Gastroesophageal sphincter (tissue), 4 donors: ENCODE measurements at places on chromosomes 6 and 20. TPM values are rescaled to one million over a fixed set of nuclear protein-coding genes. Genes with fewer than 3 reads are reported as not detected.

The RSPH4A gene
- not detected for total RNA-seq

DNA sequence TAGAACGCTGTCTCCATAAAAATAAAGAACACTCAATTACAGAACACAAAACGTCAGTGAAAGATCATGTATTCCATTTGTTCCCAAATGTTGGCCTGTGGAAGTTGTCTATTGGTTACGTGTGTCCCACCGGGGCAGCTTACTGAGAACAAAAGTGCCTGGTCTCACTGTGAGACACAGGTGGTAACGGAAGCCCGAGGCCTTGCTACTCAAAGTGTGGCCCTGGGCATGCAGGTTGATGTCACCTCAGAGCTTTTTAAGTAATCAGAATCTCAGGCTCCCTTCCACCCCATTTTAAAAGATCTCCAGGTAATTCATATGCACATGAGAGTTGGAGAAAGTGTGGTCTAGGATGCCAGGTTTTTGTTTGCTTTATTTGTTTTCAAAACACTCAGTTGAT lies 422.5 kb upstream of the OPRM1 start:
- ATAC-seq, result no peak

DNA sequence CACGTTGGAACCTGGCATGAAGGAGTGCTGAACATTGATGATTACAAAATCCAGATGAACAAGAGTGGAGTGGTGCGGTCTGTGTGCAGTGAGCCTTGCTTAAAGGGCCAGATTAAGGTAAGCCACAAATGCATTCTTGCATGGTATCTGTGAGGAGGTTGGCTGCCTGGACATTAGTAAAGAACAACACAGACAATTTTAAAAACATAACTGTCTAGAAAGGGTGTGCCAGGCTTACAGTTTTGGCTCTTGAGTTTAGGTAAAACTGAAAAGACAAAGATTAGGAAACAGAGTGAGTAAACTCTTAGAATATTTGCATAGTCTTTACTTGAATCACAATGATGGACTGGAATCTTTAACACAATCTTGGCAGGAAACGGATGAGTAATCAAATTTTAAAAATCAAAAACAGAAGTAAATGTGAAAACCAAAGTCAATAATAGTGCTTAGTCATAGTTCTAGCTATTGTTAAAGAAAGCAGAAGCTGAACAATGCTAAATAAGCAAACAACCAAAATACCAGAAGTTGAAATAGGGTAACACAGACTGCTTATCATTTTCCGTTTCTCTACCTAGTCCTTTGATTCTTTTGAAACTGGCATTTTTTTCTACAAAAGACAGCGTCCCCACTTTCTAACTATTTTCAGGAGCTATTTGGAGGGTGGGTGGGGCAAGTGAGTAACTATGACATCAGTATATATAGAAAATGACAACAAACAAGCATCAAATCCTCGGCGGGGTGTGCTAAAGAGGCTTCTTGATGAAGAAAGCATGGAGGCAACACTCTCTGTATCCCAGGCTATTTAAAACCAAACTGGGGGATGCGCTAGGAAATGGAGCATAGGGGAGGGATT lies 185.8 kb upstream of the RAB32 start:
- no peak for ATAC-seq

DNA sequence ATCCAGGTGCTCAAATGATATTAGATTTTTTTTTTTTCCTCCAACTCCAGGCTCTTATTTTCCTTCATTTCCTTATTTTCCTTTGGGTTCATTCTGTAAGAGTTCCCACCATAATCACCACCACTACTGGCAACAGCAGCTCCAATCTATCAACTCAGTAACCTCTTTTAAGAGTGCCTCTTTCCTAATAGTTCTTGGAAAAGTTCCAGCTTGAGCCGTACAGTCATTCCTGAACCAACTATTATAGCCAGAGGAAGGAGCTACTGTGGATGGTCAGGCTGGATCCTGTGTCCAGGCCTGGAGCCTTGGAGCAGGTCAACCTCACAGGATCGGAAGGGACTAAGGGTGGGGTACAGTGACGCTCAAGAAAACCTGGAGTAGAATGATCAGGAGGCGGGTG lies 4.2 kb upstream of the ANGPT4 start:
- no peak for ATAC-seq

- ATAC-seq, result no peak
These were observed 209.8 kb downstream of the GJA1 start for GRCh38 chr6:121645100-121645745.

- ATAC-seq, result no peak
These were observed 135.8 kb downstream of the PXDC1 start for GRCh38 chr6:3615391-3616380.

GRCh38 chr6:40631744-40632143 lies 44.6 kb upstream of the LRFN2 start:
- no peak for ATAC-seq

GRCh38 chr6:127392301-127392700 lies 48.9 kb upstream of the ECHDC1 start:
- no peak for ATAC-seq
